CD4-positive, alpha-beta T cell treated with Interferon gamma for 1 hour (primary cell): ENCODE measurements at places on chromosomes 7 and 10.

GRCh38 chr10:28765641-28766040 is 88.3 kb downstream of the BAMBI start:
- DNase-seq, result no peak

DNA sequence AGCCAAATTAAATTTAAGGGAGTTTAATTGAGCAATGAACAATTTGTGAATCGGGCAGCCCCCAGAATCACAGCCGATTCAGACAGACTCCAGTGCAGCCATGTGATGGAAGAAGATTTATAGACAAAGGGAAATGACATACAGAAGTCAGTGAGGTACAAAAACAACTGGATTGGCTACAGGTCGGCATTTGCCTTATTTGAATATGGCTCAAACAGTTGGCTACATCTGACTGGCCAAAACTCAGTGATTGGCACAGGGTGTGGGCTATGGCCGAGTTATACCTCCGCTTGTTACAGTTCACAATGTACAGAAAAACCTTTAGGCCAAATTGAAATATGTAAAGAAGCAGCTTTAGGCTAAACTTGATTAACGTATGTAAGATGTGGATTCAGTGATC is 30.8 kb upstream of the EIF4H start:
- DNase-seq, result no peak

DNA sequence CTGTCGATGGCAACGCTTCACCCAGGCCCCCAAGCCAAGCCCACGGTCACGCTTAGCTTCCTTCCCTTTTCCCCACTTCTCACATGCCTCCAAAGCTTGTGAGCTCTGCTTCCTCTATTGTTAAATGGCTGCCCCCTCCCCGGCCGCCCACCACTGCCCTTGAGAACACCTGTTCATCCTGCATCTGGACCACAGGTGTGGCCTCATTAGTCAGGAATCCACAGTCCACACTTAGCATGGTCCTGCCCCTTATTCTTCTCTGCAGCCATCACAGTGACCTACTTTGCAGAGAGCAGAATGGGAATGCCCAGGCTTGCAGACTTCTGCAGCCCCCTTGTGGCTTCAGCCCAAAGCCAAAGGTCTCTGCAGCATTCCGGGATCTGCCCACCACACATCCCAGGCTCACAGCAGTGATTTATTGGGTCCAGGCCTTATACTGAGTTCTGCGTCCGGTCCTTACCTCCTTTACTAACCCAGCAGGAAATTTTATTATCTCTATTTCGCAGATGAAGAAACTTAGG is 66.9 kb downstream of the PTPRE start:
- DNase-seq, result no peak

DNA sequence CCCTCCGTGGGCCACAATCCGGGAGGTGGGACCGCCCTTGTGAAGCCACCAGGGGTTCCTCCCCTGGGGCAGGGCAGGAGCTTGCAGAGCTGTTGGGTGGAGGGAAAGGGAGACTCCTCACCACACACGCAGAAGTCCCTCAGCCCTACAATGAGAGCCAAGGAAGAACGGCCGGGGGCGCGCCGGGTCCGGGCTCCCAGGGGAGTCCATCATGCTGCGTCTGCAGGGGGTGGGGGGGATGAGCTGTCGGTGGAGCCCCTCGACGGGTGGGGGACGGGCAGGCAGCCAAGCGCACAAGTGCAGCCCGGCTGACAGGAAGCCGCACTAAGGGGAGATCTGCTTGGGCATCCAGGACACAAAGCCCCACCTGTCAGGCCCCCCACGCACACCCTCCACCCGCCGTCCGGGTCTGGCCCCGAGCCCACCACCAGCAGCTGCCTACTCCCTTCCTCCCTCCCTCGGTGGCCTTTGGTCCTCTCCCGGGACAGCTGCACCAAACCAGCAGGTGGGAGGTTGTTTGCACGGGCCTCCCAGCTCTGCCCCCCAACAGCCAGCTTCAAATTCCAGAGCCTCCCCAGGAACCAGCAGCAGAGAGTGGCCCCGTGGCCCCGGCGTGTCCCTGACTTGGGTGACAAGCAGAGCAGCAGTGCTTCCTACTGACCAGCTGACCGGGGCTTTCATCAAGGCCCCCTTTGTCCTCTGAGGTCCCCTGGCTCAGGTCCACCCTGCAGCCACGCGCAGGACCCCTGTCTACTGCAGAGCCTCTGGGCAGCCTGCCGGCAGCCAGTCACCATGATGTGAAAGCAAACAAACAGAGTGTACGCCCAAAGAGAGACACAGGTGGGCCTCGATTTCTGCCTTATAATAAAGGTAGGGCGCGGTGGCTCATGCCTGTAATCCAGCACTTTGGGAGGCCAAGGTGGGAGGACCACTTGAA is 50.3 kb downstream of the HIP1 start:
- peak; percentile 9 for DNase-seq

DNA sequence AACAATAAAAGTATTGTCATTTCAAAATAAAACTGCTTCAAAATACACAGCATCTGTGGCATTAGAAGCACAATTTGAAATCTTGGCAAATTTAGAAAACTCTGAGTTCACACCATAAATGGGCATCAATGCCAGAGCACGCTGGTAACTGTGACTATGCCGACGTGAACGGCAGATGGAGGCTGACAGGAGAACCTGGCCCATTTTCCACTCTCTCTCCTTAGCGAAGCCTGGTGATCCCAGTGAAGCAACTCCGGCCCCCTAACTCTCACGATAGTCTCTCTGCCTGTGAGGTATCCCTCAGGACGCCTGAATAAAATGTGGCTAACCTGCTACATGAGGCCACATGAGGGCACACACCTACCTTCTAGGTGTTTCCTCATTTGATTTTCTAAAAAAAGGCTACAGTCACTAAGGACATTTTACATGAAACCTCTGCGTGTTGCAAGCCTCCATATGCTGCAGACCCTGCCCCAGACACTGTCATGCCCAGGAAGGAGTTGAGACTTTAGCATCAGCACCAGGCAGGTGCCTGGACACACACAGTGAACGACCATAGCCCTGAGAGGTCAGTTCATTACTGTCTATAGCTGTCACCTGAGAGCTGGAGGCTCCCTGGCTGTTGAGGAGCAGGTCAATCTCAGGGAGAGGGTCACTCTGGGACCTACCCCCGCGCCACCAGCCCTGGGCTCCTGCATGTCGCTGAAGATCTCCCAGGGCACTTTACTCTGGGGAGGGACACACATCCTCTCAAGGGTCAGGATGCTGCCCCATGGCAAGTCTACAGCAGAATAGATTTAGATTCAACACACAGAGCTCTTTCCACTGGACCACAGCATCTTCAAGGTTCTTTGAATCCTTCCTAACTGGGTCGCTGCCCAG is 62.9 kb upstream of the CAMK2B start:
- DNase-seq, result no peak

GRCh38 chr7:73626814-73627213 is 2.5 kb upstream of the MLXIPL start:
- DNase-seq, result no peak

GRCh38 chr10:16770670-16771069 is 46.6 kb downstream of the RSU1 start:
- no peak for DNase-seq

- no peak for DNase-seq
Observed at GRCh38 chr7:80641548-80641947, 3.1 kb downstream of the CD36 start.

DNA sequence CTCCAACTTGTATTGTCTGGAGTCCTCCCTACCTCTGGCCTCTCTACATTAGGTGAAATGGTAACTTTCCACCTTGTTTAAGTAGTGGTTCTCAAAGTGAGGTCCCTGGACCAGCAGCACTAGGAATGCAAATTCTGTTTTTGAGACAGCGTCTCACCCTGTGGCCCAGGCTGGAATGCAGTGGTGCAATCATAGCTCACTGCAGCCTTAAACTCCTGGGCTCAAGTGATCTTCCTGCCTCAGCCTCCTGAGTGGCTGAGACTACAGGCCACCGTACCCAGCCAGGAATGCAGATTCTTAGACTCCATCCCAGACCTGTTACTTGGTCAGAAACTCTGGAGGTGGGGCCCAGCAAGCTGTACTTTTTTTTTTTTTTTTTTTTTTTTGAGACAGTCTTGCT is 6.8 kb upstream of the TBL2 start:
- DNase-seq, result no peak

DNA sequence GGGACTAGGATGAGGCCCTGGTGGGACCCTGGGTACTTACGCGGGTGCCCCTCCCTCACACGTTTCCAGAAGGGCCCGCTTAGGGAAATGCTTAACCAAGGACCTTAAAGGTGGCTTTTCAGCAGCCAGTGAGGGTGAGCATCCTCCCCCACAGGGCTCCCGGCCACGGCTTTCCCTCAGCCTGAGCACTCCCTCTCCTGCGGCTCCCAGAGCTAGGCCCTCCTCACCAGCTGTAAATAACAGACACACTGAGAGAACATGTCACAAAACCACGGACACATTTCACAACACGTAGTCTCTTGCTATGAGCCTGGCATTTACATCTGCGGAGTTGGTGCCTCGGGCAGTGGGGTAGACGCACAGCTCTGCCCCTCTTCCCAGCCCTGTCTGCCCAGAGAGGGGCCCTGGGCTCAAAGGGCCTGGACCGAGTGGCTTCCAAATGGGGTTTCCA is 25.2 kb downstream of the GRID1 start:
- no peak for DNase-seq

GRCh38 chr7:139851770-139852481 is 22.9 kb downstream of the TBXAS1 start:
- no peak for DNase-seq

DNA sequence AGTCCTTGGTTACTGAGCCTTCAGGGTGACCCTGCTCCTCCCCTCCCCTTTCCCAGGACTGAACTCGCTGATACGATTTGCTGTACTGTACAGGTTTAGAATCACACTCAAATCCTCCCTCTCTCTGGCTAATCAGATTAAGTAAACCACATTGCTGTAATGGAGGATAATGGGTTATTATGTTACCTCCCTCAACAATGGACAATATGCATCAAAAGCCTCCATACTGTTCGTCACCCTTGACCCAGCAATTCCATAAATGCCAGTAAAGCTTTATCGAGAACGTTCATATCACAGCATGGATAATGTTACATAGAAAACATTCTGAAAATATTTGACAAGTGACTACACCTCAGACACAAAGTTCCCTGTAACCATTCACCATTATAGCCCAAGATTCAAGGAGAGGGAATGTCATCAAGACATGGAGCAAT is 61.7 kb downstream of the FAM107B start:
- no peak for DNase-seq

DNA sequence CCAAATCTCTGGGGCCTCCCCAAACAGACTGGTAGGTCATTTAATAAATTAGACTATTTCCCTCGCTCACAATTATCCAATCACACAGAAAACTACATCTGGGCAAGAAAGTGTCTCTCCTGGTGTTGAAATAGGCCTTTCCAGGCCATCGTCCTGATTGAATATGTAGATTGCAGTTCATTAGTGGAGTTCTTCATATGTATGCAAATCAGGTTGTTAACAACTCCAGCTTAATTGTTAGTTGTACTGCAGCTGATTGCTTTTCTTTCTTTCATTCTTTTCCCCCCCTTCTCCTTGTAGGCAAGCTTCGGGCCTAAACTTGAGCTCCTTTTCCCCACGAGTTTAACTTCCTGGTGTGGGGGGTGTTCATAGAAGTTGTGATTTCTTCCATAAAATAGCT is 359.1 kb upstream of the GALNT17 start:
- DNase-seq, result no peak

DNA sequence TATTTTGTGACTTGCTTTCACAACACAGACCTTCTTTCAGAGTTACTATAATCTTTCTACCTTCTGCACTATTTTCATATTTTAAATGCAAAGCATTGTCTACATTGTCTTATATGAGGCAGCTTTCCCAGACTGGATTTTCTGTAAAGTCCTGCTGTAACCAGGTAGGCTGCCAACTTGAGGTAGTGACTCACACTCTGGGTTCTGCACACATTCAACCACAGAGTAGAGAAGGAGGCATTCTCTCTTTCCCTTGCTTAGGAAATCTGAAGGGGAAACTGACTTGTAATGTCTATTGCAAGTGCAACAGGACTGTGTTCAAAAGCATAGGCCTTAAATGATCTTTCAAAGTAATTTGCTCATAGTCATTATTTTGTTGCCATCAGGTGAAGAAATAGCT is 461.4 kb downstream of the GRM8 start:
- DNase-seq, result no peak

DNA sequence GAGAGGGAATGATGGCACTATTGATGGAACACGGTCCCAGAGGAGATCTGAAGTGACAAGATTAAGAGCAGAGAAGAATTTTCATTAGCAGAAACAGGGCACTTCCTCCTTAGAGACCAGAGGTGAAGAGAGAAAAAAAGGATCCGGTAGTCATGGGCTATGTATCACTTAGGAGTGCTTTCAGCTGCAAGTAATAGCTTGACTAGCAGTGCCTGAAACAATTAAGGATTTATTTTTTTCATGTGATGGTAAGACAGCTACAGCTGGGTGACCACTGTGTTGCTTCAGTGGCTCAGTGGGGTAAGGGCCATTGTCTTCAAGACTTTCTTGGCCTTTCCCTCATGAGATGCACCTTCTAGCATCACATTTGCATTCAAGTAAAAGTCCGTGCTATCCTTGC is 515.1 kb upstream of the GALNT17 start:
- no peak for DNase-seq

DNA sequence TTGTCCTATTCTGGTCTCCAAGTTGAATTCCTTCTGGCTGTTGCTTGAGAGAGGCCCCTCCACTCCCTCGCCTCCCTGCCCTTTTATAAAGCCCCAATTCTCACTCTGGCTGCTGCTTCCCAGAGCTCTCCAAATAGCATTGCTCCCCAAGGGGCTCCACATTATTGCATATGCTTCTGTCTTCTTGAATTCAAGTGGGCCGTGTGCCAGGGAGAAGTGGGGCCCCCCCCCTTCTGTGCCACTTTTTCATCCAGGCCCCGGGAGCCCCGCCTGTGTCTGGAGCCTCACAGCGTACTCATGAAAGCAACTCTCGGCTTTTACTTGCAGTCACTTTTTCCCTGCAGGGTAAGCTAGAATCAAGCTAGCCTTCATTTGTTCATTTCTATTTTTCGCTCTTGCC is 265.1 kb downstream of the CCSER2 start:
- no peak for DNase-seq

DNA sequence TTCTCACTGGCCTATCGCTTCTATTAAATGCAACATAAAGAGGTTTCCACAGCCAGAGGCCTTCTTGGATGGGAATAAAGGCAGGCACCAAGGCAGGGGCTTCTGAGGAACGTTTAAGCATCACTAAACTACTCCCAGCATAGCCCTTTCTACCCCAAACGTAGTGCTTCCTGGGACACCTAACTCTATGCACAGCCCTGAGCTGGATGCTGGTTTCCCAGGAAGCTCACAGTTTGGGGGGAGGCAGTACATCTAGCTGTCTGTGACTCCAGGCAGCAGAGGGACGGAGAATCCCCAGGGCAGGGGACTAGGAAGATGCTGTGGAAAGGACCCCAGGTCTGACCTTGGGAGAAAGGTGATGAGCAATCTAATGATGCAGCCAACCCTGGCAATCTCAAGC is 192.8 kb upstream of the ZMIZ1 start:
- DNase-seq, result no peak

DNA sequence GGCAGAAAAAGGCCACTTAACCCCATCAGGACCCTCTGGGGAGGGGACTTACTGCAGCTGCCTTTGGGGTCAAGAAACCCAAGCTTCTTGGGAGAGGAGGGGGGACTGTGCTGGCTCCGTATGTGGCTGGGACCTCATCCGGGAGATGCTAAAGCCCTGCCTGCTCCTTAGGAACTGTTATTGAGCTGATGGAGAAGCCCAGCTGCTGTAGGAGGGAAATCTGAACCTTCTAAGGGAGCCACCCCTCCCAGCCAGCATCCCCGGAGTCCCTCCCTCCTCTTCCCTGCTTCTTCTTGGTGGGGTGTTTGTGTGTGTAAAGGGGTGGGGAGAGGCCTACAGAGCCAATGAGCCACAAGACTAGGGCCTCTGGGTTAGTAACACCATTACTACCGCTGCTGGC is 8.2 kb downstream of the KCNIP2 start:
- no peak for DNase-seq

GRCh38 chr7:128679920-128680319 is 7.8 kb downstream of the GARIN1A start:
- DNase-seq, result no peak
